GM23248 (cell line): ENCODE measurements at places on chromosomes 3 and 15. TPM values are rescaled to one million over a fixed set of nuclear protein-coding genes. Genes with fewer than 3 reads are reported as not detected.

The ZXDC gene
- total RNA-seq: 19.2 and 20.0 TPM in 2 replicates

The HESX1 gene
- total RNA-seq: not detected in 2 replicates

The TMEM207 gene
- not detected in 2 replicates for total RNA-seq

The ALDH1A2 gene
- total RNA-seq: 0.11 TPM in 1 of 2 replicates, not detected in the other

The CELSR3 gene
- 1.4 TPM in 2 replicates for total RNA-seq

The NUP210 gene
- total RNA-seq: under 0.01 TPM in 1 of 2 replicates, not detected in the other

GRCh38 chr15:72340366-72340765 lies 20.4 kb upstream of the CELF6 start:
- H3K27me3 ChIP-seq: no peaks in the 10 kb centered on the region
- peak; percentile 51 for DNase-seq
- H3K4me3 ChIP-seq: no peak overlapping the region
- H3K36me3 ChIP-seq: peaks cover 2% of the 10 kb centered on the region; the same call in 1 of the 2 replicates

DNA sequence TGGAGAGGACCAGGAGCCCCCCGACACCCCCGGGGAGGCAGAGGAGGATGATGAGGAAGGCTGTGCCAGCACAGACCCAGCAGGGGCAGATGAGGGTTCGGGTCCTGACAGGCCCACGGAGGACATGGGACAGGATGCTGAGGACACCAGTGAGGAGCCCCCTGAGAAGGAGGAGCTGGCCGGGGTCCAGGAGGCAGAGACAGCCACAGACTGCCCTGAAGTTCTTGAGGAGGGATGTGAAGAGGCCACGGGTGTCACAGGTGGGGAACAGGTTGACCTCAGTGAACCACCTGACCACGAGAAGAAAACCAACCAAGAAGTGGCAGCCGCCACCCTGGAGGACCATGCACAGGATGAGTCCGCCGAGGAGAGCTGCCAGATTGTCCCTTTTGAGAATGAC lies 909 bp downstream of the FGD5 start:
- H3K27ac ChIP-seq: no peak overlapping the region
- DNase-seq: no peak
- no peaks in the 10 kb centered on the region for H3K36me3 ChIP-seq
- H3K4me3 ChIP-seq: no peak overlapping the region
- H3K27me3 ChIP-seq: peaks cover 30% of the 10 kb centered on the region
- H3K4me1 ChIP-seq: no peaks in the 10 kb centered on the region

- H3K4me1 ChIP-seq: no peaks in the 10 kb centered on the region
- no peak overlapping the region for H3K27ac ChIP-seq
- no peaks in the 10 kb centered on the region for H3K27me3 ChIP-seq
- no peak overlapping the region for H3K4me3 ChIP-seq
- DNase-seq: no peak
- H3K36me3 ChIP-seq: no peaks in the 10 kb centered on the region
These were observed 49.9 kb downstream of the CACNA1D start for GRCh38 chr3:53544357-53544756.

- peak; percentile 62 for DNase-seq
- H3K4me1 ChIP-seq: peaks cover 23% of the 10 kb centered on the region
- no peak overlapping the region for H3K4me3 ChIP-seq
- peak overlapping the region; percentile 60 for H3K27ac ChIP-seq
- no peaks in the 10 kb centered on the region for H3K27me3 ChIP-seq
These were observed 246.0 kb upstream of the CBLB start for GRCh38 chr3:106114848-106115247.

- DNase-seq: peak; percentile 86
- H3K36me3 ChIP-seq: peaks cover 67% of the 10 kb centered on the region
- H3K27ac ChIP-seq: peak overlapping the region; percentile 22
- no peak overlapping the region for H3K4me3 ChIP-seq
- H3K27me3 ChIP-seq: no peaks in the 10 kb centered on the region
These were observed 91.2 kb downstream of the SENP2 start for GRCh38 chr3:185677146-185677829.

GRCh38 chr3:170869645-170870593 lies at the start of gene RPL22L1:
TSS of gene RPL22L1 (minus strand) at chr3:170870195. CDS start at chr3:170870167, 28 bp downstream.
- peak; percentile 99 for DNase-seq
- H3K36me3 ChIP-seq: peaks cover 34% of the 10 kb centered on the region
- H3K4me1 ChIP-seq: peaks cover 26% of the 10 kb centered on the region
- H3K4me3 ChIP-seq: peak within 1 kb of the TSS; percentile 91

GRCh38 chr3:12327021-12327420 lies 38.2 kb downstream of the PPARG start:
- no peak overlapping the region for H3K4me3 ChIP-seq
- H3K36me3 ChIP-seq: no peaks in the 10 kb centered on the region
- H3K27me3 ChIP-seq: no peaks in the 10 kb centered on the region
- DNase-seq: no peak
- H3K4me1 ChIP-seq: no peaks in the 10 kb centered on the region
- no peak overlapping the region for H3K27ac ChIP-seq

DNA sequence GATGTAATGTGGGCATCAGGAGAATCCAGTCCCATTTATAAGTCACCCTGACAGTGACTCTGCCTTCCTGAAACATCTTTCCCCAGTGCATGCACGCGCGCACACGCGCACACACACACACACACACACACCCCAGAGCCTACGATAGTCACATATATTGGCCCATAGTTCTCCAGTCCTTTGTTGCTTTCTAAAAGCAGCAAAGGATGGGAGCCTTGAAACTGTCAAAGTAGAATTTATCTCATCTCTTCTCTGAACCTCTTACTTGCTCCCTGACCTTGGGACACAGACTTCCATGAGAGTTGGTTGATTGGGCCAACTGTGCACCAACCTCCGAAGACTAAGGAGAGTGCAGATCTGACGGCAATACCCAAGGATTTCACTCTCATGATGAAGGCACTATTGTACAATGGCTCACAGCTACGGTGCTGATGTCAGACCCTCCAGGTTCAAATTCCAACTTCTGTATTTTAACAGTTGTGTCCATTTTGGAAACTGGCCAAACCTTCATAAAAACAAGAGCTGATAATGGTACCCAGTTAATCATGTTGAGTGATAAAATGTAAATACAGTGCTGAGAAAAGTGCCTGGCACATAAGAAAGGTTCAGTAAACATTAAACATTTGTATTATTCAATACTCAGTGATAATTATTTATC lies 8.3 kb downstream of the CPA3 start:
- no peaks in the 10 kb centered on the region for H3K4me1 ChIP-seq
- DNase-seq: no peak
- H3K27me3 ChIP-seq: no peaks in the 10 kb centered on the region
- no peaks in the 10 kb centered on the region for H3K36me3 ChIP-seq
- H3K4me3 ChIP-seq: no peak overlapping the region

DNA sequence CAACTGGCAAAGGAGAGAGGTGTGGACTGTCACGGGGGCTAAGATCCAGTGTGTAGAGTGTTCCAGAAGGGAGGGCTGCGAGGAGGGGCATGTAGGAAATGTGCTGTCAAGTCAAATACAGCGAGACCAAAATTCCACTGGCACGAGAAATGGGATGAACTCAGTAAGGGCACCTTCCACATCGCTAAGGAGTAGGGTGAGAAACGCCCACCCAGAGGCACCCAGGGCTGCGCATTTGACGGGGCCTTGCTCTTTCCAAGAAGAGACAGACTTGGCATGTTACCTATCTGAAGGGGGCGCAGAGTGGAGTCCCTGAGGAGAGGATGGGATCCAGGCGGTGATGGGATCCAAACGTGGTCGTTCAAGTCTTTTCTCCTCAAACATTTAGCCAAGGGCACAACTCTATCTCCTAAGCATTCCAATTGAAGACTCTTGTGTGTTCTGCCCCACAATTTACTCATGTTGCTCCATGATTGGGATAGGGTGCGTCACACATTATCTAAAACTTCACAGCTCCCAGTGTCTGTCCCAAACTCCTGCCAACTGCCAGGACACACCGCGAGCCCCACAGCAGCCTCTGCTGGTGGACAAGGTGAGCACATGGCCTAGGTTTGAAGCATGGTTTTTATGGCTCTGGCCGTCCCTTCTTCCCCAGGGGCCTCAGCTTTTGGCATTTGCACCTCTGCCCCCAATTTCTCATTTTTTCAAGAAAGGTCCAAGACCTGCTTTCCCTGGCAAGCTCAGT lies 7.6 kb downstream of the SELENOS start:
- H3K4me1 ChIP-seq: peaks cover 33% of the 10 kb centered on the region
- peak; percentile 61 for DNase-seq
- H3K27ac ChIP-seq: no peak overlapping the region
- peaks cover 39% of the 10 kb centered on the region for H3K36me3 ChIP-seq

GRCh38 chr15:32818758-32819447 lies 101.1 kb downstream of the GREM1 start:
- peak overlapping the region; percentile 61 for H3K4me3 ChIP-seq
- H3K4me1 ChIP-seq: peaks cover 26% of the 10 kb centered on the region
- DNase-seq: peak; percentile 70
- peak overlapping the region; percentile 73 for H3K27ac ChIP-seq

DNA sequence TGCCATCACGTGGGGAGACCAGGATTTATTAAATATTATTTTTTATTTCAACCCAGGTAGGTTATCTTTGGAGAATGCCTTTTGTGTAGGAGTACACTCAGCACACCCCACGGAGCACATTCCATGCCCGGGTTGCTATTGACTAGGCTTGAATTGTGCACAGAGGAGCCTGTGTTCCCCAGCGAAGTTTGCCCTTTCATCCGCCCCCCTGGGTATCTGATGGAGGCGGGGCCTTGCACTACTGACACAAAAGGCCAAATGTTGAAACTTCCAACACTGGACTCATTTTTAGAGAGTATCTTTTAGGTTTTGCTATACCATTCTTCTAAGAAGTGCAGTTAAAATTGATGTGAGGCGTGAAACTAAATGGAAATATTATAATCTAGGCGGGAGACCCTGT lies 39.3 kb upstream of the PPP4R2 start:
- H3K27ac ChIP-seq: no peak overlapping the region
- no peak overlapping the region for H3K4me3 ChIP-seq
- DNase-seq: no peak
- no peaks in the 10 kb centered on the region for H3K36me3 ChIP-seq
- H3K27me3 ChIP-seq: no peaks in the 10 kb centered on the region

DNA sequence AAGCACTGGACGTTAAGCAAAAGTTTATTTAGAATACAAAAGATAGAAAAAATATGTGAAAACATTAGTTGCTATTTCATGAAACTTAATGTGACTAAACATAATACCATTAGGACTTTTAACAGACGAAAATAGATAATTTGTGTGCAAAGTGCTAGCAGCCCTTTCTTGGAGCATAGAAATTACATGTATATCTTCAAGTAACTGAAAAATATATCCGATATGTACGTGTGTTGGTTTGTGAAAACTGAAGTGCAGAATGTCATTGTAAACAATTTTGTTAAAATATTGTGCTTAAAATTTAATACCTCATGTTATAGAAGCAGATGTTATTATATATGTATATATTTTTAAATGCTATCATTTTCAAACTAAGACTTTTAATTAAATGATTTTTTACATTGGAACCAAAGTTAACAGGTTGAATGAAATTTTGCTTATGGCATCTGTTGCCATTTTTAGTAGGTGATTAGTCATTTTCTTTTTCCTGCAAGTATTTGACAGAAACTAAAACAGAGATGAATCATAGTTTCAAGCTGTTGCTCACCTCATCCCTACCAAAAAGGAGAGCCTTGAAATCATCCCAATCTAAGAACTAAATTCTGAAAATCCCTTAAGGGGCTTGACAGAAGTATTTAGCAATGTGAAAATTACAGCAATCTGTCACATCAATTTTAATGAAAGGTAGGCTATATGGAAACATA lies 334.8 kb downstream of the NAALADL2 start:
- no peaks in the 10 kb centered on the region for H3K27me3 ChIP-seq
- no peak overlapping the region for H3K27ac ChIP-seq
- no peak overlapping the region for H3K4me3 ChIP-seq
- H3K4me1 ChIP-seq: peaks cover 18% of the 10 kb centered on the region
- DNase-seq: peak; percentile 78
- H3K36me3 ChIP-seq: no peaks in the 10 kb centered on the region

DNA sequence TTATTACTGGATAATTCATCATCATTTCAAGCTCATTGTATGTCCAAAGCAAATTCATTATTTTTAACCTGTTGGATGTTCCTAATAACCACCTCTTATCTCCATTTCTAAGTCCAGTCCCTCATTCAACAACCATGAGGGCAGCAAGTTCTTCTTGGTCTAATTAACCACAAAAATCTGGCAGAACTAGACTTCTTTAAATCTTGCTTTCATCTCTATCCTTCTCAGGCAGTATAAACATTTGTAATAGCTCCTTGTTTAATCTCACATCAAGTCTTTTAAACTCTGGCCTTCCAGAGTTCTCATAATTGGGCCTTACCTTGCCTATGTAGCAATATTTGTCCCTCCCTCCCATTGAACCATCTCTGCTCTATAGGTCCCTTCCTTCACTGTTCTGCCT lies 17.0 kb upstream of the GHSR start:
- no peak overlapping the region for H3K4me3 ChIP-seq
- no peaks in the 10 kb centered on the region for H3K27me3 ChIP-seq

DNA sequence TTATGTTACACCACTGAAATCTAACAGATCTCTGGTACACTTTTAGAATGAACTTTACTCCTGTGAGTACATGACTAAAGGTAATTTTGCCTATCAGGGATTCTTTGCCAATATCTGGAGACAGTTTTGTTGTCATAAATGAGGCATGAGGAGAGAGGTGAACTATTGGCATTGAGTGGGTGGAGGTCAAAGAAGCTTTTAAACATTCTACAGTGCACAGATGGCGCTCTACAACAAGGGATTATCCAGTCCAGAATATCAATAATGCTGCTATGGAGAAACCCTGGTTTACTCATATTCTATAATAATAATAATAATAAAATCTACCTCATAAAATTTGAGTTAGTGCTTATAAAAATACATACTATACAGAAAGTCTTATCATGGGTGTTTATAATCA lies 702.3 kb downstream of the SI start:
- H3K4me1 ChIP-seq: no peaks in the 10 kb centered on the region
- no peak overlapping the region for H3K4me3 ChIP-seq
- DNase-seq: peak; percentile 1

GRCh38 chr15:52378746-52379394 lies 83.3 kb upstream of the MYO5C start:
- peaks cover 13% of the 10 kb centered on the region for H3K4me1 ChIP-seq
- no peaks in the 10 kb centered on the region for H3K27me3 ChIP-seq
- H3K27ac ChIP-seq: no peak overlapping the region
- no peak for DNase-seq
- H3K36me3 ChIP-seq: peaks cover 37% of the 10 kb centered on the region

DNA sequence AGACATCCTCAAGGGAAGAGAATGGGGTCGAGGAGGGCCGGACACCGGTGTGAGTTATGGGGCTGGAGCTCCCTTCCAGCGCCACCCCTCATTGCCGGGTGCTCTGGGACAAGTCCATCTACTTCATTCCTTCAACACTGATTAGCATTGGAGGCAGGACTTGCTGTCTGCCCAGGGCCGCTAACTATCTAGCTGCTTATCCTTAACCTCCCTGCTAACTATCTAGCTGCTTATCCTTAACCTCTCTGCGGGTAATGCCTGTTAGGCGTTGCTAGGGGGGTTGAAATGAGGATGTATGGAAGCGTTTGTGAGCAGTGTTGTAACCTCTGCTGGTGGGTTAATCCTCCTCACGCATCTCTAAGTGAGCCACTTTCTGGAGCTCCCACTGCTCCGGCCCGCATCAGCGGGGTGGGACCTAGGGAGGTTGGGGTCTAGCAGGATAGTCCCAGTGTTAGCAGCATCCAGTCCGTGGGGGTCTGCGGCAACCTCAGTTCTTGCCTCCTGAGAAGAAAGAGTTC lies 10.9 kb upstream of the CHAC1 start:
- H3K4me3 ChIP-seq: peak overlapping the region; percentile 72
- no peaks in the 10 kb centered on the region for H3K27me3 ChIP-seq
- DNase-seq: peak; percentile 39
- H3K4me1 ChIP-seq: 0 out of 2 replicates have a peak, but pooled peaks cover 8% of the 10 kb centered on the region
- no peak overlapping the region for H3K27ac ChIP-seq

- H3K36me3 ChIP-seq: no peaks in the 10 kb centered on the region
- H3K4me3 ChIP-seq: no peak overlapping the region
- H3K4me1 ChIP-seq: no peaks in the 10 kb centered on the region
- no peaks in the 10 kb centered on the region; the same call in 1 of the 2 replicates for H3K27me3 ChIP-seq
- no peak for DNase-seq
These were observed 179.2 kb downstream of the CLSTN2 start for GRCh38 chr3:140113996-140114788.
